NCI-H1417 (cell line): ENCODE measurements at places on chromosomes 5 and 9.

GRCh38 chr5:133696782-133697507, 84.6 kb upstream of the FSTL4 start:
- peak; percentile 5 for DNase-seq

DNA sequence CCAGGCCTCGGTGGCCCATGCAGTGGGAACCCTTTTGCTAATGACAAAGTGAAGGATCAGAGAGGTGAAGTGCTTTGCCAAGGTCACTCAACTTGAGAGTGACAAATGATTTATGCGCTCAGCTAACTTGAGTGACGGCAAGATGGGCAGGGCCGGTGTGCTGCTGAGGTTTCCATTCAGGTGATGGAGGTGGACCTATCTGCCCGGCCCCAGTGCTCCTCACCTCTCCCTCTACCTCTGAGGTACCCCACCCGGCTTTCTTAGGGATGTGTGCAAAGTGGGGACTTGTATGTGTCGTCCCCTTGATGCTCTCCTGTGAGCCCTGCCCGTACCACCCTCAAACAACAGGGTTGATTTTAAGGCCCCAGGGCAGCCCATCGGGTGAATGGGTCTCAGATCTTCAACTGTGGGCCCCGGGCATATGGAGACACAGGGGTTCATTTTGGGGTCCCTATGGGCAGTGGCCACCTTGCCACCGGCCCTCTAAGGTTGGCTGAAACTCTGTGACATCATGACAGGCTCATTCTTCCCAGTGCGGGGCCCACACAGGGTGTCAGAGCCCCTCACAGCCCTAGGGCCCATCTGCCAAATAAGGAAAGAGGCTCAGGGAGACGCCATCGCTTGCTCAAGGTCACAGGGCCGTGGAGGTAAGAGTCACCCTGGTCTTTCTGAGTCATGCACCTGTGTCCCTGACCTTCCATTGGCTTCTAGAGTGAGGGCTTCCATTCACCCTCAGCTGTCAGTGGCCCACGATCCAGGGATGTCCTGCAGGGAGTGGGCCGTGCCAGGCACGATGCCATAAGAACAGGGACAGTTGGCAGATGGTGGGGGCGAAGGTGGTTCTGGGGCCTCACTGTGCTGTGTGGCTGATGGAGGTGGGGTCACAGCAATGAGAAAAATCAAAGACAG, 170.6 kb upstream of the MVB12B start:
- DNase-seq, result no peak

GRCh38 chr5:26889815-26890214, 148.6 kb downstream of the CDH9 start:
- peak; percentile 40 for DNase-seq

- peak; percentile 26 for DNase-seq
Observed at GRCh38 chr9:34408173-34408572, 31.5 kb upstream of the MYORG start.

GRCh38 chr5:87151547-87151946, 116.1 kb upstream of the RASA1 start:
- DNase-seq, result no peak

DNA sequence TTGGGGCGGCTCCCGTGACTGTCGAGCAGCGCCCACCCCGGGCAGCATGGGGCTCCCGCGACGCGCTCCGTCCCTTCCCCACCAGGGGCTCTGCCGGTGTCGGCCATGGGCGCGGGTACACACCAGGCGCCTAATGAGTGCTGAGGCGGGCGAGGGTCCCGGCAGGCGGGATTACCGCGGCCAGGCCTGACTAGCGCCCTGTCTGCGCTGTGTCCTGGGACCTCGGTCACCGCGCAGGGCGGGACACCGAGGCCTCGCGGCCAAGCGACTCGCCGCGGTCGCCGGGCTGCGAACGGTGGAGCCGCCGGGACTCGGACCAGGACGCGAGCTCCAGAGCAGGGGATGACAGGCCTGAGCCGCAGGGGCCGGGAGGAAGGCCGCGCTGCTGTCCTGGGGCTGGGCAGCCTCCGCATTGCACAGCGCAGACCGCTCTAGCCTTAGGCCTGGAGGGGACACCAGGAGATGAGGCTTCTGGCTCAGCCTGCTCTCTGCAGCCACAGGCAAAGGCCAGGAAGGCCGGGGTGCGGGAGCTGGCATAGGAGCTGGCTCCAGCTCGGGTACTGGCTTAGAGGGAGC, 14.1 kb downstream of the LCN10 start:
- peak; percentile 62 for DNase-seq

DNA sequence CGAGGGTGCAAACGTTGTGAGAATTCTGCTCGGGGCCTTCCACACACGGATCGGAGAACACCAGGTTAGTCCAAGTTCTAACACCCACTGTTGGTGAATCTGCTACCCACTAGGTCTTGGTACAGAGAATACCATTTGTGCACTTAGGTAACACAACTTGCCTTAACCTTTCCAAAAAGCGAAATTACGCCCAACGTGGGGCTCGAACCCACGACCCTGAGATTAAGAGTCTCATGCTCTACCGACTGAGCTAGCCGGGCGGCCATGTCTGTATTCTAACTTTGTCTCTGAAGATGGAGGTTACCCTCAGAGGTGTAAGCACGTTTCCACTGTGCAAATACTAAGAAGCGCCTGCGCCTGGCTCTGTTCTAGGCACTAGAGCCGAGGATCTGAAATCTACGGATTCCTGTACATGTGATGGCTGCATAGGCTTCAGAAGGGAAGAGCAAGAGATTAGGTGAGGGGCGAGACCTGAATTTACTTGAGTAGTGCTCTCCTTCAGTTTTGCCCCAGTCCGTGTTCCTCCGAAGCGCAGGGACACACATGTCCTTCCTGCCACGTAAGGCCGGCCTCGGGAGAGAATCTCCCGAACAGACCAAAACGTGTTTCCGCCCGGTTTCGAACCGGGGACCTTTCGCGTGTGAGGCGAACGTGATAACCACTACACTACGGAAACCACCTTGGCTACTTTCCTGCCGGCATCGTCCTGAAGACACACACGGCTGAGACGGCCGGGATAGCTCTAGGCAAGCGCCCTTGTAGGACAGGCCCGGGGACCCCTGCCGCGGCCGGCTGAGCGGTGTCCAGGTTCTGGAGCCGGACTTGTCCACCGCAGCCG, 1.1 kb upstream of the TRIM41 start:
- no peak for DNase-seq

DNA sequence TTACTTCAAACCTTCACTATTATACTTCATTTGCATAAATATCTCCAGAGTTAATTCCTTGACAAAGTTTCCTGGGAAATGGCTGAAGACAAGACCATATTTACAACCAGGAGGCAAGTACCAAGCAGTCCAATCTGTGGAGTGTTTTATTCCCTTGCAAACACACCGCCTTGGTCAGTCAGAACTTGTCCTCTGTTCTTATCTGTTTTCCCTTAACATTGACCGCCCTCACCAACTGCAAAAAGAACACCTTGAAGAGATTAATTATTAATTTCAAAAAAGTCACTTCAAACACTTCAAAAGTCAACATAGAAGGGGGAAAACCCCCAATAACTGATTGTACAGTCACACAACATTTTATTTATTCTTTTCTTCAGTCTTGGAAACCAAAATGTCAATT, 269.0 kb upstream of the RGMB start:
- no peak for DNase-seq

DNA sequence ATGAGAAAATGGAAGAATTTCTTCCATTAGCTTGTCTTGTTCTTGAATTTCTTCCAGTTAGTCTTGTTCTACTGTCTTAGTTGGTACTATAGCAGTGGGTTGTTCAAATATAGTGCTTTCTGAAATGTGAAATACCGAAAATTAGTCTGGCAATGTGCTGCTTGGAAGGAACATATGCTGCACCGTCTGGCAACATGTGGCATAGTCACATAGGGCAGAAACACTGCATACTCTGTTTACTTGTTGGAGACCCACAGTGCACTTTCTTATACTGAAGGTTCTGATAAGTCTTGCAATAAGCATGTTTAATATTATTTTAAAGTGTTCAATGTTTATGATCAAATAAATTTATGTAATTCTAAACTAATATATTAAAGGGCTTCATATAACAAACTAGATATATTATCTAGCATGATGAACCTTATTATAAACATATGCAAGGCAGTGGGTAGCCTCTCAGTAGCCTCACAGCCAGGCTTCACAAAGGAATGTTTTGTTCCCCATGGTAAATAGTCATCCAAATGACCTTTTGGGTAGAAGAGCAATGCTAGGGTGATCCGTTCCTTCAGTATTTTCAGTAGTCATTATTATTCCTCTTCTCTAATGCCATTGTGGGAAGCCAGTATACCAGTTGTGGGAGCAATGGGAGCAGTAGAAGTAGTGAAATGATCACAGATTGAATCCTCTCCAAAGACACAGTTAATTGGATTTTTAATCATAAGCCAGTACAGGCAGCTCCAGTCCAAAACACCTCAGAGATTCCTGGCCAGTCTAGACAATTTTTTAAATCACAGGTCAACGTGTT, 1106.7 kb downstream of the DTWD2 start:
- DNase-seq, result no peak

GRCh38 chr9:122080986-122081385, 12.1 kb downstream of the TTLL11 start:
- no peak for DNase-seq

GRCh38 chr9:94787266-94787665, 60.8 kb downstream of the AOPEP start:
- DNase-seq, result no peak

- no peak for DNase-seq
Observed at GRCh38 chr5:65854925-65855324, 71.5 kb upstream of the ERBIN start.

DNA sequence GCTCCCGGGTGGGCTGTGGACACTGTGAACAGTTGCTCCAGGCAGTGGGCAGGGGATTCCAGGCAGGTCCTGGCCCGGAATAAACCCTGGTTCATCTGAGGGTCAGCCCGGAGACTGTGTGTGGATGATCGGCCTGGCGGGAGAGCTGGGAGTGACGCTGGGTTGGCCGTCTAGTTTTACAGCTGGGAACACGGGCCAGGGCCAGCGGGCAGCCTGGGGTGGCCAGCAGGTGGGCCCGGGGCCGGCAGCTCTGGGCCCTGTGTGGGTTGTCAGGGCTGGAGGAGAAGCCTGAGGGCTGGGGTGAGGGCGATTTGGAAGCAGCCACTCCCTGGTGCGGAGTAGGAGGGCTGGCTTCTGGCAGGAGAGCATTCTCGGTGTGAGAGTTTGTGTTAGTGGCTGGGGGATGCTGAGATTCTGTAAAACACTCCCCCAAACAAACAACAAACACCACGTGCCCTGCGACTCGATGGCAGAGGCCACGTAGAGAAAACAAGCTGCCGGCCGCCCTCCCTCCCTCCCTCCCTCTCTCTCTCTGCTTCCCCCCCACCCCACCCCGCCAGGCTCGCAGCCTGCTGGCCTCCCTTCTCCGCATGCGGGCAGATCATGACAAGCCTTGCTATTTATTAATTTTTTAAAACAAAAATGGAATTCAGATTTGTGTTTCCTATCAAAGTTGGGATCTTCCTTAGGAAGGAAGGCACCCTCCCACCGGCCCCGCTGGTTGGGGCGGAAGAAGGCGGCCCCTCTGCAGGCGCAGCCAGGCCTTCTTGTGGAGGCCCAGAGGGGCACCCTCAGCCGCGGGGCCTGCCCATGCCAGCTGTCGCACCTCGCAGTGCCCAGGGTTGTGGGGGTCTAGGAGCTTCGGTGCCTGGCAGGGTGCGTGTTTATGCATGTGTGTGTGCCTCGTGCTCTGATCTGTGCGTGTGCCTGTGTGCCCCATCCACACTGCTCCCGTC, 49.5 kb downstream of the RXRA start:
- peak; percentile 80 for DNase-seq

GRCh38 chr5:164335837-164336236, 830.4 kb downstream of the MAT2B start:
- DNase-seq, result no peak

DNA sequence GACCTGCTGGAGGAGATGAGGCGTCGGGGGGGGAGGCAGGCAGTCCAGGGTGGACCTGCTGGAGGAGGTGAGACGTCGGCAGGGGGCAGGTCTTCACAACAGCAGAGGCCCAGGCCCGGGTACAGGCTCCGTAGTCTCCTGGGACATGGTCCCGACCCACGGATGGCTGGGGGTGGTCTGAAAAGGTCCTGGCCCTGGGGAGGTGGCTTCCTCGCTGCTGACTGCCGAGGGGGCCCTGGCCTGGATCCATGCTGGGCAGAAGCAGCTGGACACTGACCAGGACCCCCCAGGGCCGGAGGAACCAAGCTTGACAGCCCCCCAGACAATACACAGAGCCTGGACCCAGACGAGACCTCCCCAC, 8.5 kb downstream of the EGFL7 start:
- no peak for DNase-seq
